H4 (cell line): ENCODE measurements at places on chromosomes 2 and 18. TPM values are rescaled to one million over a fixed set of nuclear protein-coding genes. Genes with fewer than 3 reads are reported as not detected.
A peak's percentile ranks its signal among the peaks of the same experiment; 100 is the strongest.

IL1A gene
- 0.06 TPM in 1 of 2 replicates, not detected in the other for total RNA-seq

NEU4 gene
- total RNA-seq = not detected in 2 replicates

CAPG gene
- total RNA-seq = 286 and 301 TPM in 2 replicates

- no peak for DNase-seq
These were observed 16.0 kb upstream of the E2F6 start for GRCh38 chr2:11481789-11482472.

- DNase-seq = no peak
These were observed 7.5 kb downstream of the BAZ2B start for GRCh38 chr2:159608723-159609308.

- DNase-seq = no peak
These were observed 75.6 kb upstream of the STAM2 start for GRCh38 chr2:152251211-152251610.

- DNase-seq = peak; percentile 87
These were observed 112.8 kb downstream of the CELF4 start for GRCh38 chr18:37452682-37453385.

GRCh38 chr2:129935118-129935517, 44.3 kb upstream of the RAB6C start:
- no peak for DNase-seq

DNA sequence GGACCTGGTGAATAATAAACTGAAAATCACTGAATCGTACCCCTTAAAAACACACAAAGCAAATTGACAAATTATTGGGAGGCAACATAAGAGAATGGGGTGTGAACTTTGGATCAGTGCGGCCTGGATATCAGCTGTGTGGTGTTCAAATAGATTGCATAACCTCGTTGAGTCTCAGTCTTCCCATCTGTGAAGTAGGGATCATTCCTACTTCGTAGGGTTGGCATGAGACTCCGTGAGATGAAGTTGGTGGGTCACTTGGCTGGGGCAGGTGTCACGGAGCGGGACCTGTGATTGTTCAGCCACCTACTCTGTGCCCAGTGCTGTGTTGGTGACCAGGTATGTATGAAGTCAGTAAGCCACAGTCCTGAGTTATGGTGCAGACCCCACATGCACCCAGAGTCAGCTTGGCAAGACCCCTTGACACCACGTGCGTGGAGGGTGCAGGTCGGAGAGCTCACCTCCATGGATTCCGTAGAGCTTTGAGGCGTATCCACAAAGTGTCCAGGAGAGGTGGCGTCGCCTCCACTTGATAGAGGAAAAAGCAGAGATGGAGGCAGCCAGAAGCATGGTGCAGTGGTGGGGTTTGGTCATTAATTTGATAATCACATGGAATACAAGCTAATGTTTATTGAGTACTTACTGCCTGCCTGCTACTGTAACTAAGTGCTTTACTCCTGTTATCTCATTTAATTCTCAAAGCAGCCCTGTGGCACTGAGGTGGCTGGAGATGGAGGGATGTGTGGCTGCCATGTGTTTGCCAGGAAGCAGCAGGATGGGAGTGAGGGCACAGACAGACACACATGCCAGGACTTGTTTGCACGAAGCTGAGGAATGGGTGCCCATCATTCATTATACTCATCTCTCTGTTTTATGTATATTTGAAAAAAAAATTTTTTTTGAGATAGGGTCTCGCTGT, 35.8 kb downstream of the HPCAL1 start:
- DNase-seq = no peak

GRCh38 chr2:208627110-208627884, 220.7 kb downstream of the PTH2R start:
- no peak for DNase-seq

DNA sequence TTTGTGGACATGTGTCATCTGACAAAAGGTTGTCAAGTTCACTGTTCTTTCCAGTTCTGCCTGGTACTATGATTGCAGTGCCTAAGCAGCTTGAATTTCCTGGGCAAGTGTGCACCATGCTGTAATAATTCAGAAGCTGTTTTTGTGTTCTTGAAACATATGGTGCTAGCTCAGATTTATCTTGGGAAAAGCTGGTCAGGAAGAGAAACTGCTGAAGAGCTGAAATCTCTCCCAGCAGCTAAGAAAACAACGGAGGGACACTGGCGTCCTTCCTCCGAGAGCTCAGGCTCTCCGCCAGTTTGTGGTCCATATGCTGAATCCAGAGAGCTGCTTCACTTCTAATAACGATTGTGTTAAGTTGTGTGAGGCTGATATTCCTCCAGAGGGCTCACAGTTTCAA, 642.0 kb downstream of the DPP10 start:
- DNase-seq = no peak

- peak; percentile 10 for DNase-seq
These were observed 99.5 kb downstream of the MAIP1 start for GRCh38 chr2:200054681-200055468.

- peak; percentile 78 for DNase-seq
These were observed 4.9 kb downstream of the KLHL30 start for GRCh38 chr2:238143239-238143951.

DNA sequence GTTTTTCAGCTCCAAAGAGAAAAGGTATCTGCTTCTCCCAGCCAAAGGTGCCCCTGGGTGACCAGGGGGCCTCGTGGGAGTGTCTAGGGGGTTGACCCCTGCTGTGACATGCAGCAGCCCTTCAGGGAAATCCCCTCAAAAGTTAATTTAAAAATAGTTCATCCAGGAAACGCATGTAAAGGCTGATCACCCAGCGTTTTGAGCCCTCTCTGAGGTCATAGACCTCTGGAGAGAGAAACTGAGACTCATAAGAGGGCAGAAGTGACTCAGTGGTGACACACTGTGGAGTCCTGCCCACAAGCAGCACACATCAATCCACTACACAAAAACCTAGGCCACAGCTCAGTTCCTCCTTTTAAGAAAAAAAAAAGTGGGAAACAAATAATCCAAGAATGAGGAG, 11.9 kb downstream of the GAL3ST2 start:
- DNase-seq = no peak
